Urinary bladder (tissue), 4 donors: ENCODE measurements at places on chromosomes 11 and 22. TPM values are rescaled to one million over a fixed set of nuclear protein-coding genes. Genes with fewer than 3 reads are reported as not detected.

The APIP gene
- 36.6 TPM for total RNA-seq

The SNX32 gene
- total RNA-seq: 0.85 TPM

The SMIM35 gene
- not detected for total RNA-seq

The IFITM10 gene
- total RNA-seq: 1.0 TPM

The EIF4G2 gene
- total RNA-seq: 646 TPM

The INPP5J gene
- 0.32 TPM for total RNA-seq

The YPEL4 gene
- total RNA-seq: 1.7 TPM

The TST gene
- total RNA-seq: 19.4 TPM

The OR52N1 gene
- total RNA-seq: not detected

The YPEL1 gene
- 7.0 TPM for total RNA-seq

The PNPLA5 gene
- total RNA-seq: not detected

The MUC5AC gene
- total RNA-seq: not detected

The TRPM5 gene
- 0.11 TPM for total RNA-seq

The TRIM49C gene
- total RNA-seq: not detected

The C11orf87 gene
- 0.69 TPM for total RNA-seq

The DSCAML1 gene
- total RNA-seq: 2.0 TPM

The PGA5 gene
- 0.69 TPM for total RNA-seq

The ESAM gene
- total RNA-seq: 13.3 TPM

The SSTR3 gene
- total RNA-seq: not detected

The GGT5 gene
- total RNA-seq: 3.4 TPM

The LARGE2 gene
- 1.3 TPM for total RNA-seq

The LGR4 gene
- total RNA-seq: 98.1 TPM

The EHF gene
- 79.8 TPM for total RNA-seq

The GRM5 gene
- total RNA-seq: 0.53 TPM

The FOSL1 gene
- total RNA-seq: not detected

The RTL10 gene
- 10.3 TPM for total RNA-seq

The LRRC32 gene
- 16.3 TPM for total RNA-seq

The MUC6 gene
- not detected for total RNA-seq

The BANF1 gene
- total RNA-seq: 8.6 TPM

The TRIM3 gene
- total RNA-seq: 17.7 TPM
